ENCODE measurements at places on chromosomes 16 and 17.

- DNase-seq, result no peak
Observed at GRCh38 chr16:84847564-84848355, 28.0 kb downstream of the CRISPLD2 start.

- DNase-seq, result no peak
Observed at GRCh38 chr17:51079049-51079448, 41.6 kb downstream of the SPAG9 start.

GRCh38 chr17:17570140-17570797, 21.2 kb downstream of the PEMT start:
- DNase-seq, result no peak

- DNase-seq, result no peak
Observed at GRCh38 chr17:57535249-57535966, 209.7 kb downstream of the CCDC182 start.

GRCh38 chr16:57260294-57260929, 15.4 kb downstream of the ARL2BP start:
- peak; percentile 13 for DNase-seq

- DNase-seq, result no peak
Observed at GRCh38 chr16:711084-711483, 3.8 kb upstream of the METRN start.

DNA sequence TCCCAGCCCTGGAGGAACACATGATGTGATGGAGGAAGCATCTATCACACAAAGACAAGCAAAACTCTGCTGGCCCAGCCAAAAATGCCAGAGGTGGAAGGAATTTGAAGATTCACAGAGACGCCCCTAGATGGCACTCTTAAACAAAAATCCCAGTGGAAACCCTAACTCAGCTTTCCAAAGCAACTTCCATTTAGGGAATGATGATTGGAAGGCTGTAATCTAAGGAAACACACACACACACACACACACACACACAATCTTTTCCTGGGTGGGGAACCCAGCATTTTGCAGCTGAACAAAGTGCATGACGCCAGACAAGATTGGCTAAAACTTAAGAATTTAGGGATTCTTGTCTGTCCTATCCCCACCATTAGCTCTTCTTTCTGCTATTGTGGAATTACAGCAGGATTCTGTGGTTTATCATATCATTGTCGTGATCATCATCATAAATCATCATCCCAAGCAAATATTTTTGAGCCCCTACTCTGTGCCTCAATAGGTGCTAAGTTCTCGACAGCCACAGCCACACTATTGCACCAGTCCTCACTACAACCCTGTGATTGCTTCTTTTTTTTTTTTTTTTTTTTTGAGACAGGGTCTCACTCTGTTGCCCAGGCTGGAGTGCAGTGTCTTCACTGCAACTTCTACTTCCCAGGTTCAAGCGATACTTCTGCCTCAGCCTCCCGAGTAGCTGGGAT, 1.6 kb upstream of the LDAF1 start:
- peak; percentile 22 for DNase-seq

DNA sequence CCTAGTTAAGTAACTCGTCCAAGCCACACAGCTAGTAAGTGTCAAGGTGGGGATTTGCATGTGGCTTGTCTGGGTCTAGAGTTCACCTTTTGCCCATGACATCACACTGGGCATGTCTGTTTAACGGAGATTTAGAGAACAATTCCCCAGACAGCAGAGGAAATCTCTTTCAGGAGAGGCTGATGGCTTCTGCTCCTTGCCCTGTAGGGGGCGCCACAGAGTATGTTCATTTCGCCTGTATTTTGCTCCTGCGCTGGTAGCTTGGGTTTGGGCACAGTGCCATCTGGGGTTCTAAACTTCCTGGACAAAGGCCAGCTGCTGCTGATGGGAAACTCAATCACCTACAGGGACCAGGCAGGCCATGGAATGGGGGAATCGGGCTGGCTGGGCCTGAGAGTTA, 20.4 kb downstream of the OTOA start:
- peak; percentile 27 for DNase-seq

- DNase-seq, result no peak
Observed at GRCh38 chr17:51672065-51672464, 411.7 kb downstream of the UTP18 start.

GRCh38 chr17:82929676-82930042, 89.8 kb upstream of the ZNF750 start:
- DNase-seq, result no peak

DNA sequence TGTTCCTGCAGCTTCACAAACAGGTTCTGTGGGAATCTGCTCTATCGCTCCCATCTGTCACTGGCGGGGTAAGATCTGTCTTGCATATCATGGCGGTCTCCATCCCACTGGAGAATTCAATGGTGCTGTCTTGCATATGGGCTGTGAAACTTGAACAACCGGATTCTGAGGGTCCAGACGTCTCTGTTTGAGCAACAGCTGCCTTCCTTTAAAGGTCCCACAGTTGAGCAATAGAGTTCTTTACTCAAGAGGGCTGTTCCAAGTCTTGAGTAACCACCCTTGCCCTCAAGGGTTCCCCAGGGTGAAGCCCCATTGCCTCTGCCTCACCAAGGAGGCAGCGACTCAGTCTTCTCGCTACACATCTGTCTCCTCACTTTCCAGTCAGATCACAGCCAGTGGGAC, 50.8 kb downstream of the ZFHX3 start:
- DNase-seq, result no peak

DNA sequence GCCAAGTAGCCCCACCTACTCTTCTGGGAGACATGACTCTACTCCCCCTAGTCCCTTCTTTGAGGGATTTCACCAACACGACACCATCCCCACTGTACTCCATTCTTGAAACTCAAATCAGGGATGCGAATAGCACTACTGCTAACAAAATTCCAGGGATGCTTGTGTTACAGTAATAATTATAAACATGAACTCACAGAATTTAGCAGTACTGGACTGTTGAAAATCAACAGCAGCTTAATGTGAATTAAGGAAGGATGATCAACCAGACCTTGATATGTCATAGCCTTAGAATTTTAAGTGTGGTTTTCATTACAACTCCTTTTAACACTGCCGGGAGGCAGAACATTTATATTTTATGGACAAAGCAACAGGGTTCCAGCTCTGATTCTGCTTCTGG, 37.9 kb downstream of the AMFR start:
- DNase-seq, result no peak
